Colonic mucosa (tissue), 4 donors: ENCODE measurements at places on chromosomes 5 and 9.

DNA sequence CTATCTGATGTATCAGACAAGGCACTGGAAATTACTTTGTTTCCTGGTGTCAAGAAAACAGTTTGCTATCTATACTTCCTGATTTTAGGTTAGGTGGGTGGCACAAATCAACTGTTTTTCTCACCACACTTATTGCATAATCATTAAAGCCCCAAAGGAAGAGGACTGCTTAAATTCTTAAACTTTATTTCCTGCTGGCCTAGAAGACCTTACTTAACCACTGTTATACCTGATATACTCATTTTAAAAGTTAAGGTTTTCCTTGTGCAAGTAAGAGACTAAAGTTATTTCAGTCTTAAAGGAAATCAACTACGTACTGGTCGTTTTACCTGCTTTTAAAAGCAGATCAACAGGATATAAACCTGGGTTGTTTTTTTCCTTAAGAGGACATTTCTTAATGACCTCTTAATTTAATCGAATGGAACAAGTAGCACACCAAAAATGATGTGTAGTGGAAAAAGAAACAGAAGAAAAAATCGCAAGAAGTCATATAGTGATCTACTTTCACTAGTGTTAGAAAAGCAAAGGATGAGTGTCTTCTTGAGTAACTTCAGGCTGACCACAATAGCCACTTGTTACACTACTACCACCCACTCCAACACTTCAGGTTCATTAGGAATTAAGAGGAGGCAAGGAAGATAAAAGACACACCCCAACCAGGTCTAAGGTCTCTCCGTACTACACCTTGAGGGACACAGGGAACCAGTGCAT, 974 bp downstream of the CLINT1 start:
- no peak for DNase-seq

GRCh38 chr5:132663771-132664695, 6.1 kb downstream of the IL13 start:
- DNase-seq: no peak

DNA sequence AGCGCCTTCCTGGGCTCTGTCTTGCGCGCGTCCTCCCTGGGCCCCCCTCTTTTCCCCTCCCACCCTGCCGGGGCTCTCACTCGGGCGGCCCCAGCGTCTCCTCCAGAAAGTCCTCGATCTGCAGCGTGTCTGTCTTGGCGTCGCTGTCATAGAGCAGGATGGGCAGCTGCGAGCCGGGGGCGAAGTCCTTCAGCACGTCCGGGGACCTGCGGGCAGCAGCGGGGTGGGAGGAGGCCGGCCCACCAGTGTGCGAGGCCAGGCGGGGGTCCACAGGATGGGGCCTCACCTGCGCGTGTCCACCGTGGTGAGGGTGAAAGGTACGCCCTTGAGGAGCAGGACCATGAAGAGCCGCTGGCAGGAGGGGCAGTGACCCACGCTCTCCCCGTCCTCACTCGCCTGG, 1.0 kb downstream of the CLIC3 start:
- no peak for DNase-seq

DNA sequence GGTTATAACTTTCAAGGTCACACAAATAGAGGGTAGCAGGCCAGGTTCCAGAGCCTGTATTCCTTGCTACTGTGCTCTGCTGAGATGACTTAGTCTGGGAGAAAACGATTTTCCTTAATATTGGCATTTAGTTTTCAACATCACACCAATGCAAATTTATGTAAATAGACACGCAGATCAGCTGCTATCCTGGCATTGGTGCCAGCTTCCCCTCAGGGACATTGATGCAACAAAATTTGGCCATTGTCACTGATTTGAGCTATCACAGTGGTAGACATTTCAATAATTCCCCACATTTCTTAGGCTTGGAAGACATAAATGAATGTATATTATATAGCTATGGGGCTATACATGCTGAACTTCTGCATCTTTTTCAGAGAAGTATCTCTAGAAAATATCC, 71.6 kb upstream of the ASTN2 start:
- no peak for DNase-seq

DNA sequence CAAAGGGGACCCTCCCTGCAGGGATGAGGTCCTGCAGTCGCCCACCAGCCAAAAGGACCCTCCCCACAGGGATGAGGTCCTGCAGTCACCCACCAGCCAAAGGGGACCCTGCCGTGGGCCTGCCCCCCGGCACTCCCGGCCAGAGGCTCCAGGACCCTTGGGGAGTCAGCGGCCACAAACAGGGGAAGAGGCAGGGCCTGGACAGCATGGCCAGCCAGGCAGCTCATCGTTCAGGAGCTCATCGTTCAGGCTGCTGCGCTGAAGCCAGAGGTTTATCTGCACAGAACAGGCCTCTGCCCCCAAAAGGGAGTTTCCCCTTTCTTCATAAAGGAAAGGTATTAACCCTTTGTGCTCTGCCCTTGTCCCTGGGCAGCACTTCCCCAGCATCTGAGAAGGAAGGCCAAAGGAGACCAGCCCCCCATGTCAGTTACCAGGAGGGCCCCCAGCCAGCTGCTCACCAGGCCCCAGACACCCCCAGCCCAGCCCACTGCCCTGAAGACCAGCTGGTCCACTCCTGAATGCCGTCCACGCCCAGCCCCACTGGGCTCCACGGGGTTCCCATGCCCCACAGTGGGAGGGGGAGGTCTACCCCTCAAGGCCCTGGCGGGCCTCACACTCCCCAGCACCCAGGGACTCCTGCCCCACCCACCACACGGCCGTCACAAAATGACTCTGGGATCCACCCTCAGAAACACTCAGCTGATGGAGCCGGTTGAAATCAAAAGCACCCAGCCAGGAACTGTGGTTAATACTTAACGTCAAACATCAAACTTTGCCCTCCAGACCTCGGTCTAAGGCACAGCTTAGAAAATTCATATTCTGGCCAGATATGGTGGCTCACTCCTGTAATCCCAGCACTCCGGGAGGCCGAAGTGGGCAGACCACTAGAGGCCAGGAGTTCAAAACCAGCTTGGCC, 6.3 kb downstream of the SLC12A7 start:
- DNase-seq: peak; percentile 92

DNA sequence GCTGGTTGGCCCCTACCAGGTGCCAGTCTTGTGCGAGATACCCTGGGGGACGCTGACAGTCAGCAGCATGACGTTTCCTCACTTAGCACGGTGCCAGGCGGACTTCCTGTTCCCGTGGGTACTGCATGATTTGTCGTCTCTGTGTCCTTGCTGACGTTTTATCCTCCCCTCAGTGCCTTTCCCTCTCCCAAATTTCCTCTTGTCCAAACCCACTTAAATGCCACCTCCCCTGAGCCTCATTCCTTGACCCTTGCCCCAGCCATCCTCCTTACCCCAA, 60.6 kb upstream of the SAP30L start:
- DNase-seq: no peak

DNA sequence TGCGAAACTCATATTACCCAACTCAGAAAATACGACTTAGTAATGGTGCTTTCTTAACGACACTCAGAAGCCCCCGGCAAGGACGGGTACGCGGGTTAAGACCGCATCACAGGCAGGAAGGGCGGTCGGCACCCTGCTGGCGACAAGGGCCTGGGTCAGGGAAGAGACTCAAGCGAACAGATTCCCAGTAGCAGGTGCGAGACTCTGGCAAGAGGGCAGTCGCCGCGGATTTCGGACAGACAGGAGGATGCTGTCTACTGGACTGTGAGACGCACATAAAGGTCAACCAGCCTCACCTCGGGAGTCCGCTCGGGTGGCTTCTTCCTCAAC, 398 bp downstream of the RAPGEF6 start:
- DNase-seq: peak; percentile 68

GRCh38 chr5:150601491-150602345, 38.7 kb upstream of the SYNPO start:
- DNase-seq: no peak

DNA sequence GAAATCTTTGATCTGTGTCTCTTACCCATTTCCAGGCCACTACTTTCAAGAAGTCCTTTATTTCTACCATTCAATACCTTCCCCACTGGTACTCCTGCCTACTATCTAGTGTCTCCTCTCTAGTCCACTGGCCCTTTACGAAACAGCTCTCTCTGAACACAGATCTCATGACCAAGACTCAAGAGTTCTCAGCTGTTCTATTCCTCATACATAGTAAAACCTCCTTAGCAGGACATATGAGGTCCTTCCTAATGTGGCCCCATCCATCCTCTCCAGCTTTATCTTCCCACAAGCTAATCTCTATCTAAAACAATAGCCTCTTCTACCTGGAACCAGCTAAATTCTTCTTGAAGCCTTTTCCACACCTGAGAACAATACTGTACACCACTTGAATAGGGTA, 2.6 kb downstream of the TEX10 start:
- DNase-seq: no peak

DNA sequence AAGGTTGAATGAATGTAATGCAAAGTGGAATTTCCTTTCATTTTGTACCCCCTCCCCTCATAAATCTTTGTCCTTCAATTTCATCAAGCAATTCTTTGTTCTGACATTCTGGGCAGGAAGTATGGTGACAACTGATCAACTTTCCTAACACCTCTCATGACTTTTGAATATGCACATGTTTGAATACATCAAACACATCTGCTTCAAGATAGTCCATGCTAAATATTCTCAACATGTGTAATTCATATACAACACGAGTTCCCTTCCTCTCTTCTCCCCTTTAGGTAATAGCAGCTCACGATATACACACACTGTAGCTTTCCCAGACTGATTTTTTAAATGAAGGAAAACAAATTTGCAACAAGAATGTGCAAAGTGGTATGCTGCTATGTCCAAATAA, 103.6 kb upstream of the EFNA5 start:
- DNase-seq: no peak

- DNase-seq: no peak
Measured at GRCh38 chr9:129201289-129201688, 23.2 kb upstream of the IER5L start.

GRCh38 chr9:19631181-19631580, 157.7 kb downstream of the SLC24A2 start:
- DNase-seq: no peak

DNA sequence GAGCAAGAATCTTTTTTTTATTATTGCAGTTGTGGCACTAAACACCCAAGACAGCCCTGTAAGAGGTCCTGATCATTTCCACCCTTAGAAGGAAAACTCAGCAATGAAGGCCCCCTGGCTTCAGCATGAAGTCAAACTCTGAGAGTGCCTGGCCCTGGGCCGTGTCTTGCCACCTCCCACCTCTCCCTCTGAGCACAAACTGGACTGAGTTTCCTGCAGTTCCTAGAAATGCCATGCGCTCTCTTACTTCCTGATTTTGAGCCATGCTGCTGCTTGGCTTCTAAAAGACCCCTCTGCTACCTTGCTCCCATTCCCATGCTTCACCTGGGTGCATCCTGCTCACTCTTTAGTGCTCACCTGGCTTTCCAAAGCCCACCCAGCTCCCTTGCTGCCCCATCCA, 140.4 kb upstream of the KLF9 start:
- no peak for DNase-seq

GRCh38 chr9:93437996-93438395, 13.5 kb upstream of the FAM120A start:
- DNase-seq: no peak

DNA sequence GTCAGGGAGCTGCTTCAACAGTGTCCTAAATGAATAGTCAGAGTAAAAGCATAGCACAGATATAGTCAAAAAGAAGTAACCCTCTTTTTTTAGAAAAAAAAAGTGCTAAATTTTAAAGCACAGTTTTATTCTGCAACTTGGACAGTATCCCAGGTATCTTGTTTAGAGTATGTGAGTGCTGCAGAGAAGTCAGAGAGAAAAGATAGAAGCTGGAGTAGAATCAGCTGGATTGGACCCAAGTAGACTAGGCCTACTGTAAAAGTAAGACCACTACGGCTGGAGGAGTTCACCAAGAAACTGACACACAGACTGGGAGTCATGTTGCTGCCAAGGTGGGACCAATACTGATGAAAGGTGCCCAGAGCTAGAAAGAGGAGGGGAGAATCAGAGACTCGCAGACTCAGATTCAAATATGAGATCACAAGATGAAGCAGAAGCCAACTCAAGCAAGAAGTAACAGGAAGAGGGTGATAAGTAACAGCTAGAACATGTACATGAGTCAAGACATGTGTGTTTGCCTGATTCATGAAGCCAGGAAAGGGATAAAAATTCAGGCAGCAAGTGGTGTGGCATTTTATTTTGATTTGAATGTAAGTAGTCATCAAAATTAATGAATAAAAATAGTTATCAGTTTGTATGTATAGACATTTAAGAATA, 25.6 kb upstream of the TUSC1 start:
- DNase-seq: no peak

DNA sequence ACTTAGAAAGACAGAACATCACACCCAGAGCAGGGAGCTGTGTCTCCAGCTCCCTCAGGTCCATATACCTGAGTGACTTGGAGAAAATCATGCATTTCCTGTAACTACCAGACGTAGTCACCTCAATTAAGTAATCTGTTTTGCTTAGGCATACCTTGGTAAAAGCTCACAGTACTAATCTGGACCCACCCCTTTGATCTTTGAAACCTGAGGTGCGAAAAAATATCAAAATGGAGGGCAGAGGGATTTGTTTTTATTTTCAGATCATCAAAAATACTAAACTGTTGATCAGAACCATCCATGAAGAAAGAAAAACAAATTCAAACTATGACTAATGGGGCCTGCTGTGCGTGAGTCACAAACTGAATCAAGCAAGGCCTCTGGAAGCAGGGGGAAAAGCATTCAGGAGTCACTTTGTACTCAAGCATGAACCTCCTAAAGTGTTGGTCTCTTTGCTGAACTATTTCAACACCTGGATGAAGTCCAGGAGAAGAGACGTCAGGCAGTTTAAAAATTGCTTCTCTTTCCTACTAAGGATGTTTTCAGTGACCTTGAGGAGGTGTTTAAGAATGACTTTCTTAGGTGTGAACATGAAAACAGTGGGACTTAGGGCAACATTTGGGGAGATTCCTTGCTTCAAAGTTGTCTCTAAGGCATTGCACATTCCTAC, 76.3 kb downstream of the MUSK start:
- DNase-seq: no peak

DNA sequence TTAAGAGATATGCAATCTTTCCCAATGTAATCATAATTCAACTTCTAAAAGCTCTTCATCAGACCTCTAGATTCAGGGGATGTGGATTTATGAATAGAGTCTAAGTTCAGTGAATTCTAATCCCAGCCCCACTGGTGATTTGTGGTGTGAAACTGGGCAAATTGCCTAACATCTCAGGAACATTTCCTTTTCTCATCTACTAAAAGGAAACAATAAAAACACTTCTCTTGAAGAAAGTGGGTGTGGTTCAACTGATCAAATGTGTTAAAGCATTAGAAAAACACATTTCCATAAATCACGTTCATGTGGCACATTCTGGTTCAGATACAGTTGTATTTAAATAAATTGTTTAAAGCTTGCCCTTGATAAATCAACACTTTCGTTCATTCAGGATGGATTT, 631.7 kb upstream of the CDH6 start:
- DNase-seq: no peak

DNA sequence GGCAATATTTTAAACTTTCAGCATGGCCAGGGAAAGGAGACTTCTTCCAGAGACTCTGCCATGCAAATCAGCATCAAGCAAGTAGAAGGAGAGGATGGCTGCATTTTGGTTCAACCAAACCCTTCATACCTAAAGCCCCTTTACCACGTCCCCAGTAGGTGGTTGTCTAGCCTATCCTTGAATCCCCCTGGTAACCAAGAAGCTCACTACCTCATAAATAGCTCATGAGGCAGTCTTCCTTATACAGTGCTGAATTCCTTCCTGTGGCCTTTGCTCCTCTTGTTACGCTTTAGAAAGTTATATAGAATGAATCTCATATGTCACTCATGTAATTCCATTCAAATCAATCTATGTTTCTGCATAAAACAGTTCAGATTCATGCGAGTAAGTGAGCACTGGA, 289.5 kb upstream of the SLC30A5 start:
- no peak for DNase-seq
